ENCODE measurements at places on chromosomes 12 and 14. TPM values are rescaled to one million over a fixed set of nuclear protein-coding genes. Genes with fewer than 3 reads are reported as not detected.

FOXM1 gene
- total RNA-seq, result 0.52 TPM

GSC gene
- 2.6 TPM for total RNA-seq

OAS1 gene
- 8.9 TPM for total RNA-seq

TEX22 gene
- under 0.01 TPM for total RNA-seq

RABGGTA gene
- 11.5 TPM for total RNA-seq

ANO4 gene
- total RNA-seq, result 0.52 TPM

SERPINA10 gene
- not detected for total RNA-seq

SLC6A15 gene
- 0.52 TPM for total RNA-seq

SAMD15 gene
- total RNA-seq, result not detected

SMAGP gene
- 2.1 TPM for total RNA-seq

WNT5B gene
- total RNA-seq, result 30.3 TPM

TAS2R46 gene
- total RNA-seq, result 3.1 TPM

RTN1 gene
- total RNA-seq, result 2.6 TPM
